ENCODE measurements at places on chromosomes 2 and 18.
A peak's percentile ranks its signal among the peaks of the same experiment; 100 is the strongest.

DNA sequence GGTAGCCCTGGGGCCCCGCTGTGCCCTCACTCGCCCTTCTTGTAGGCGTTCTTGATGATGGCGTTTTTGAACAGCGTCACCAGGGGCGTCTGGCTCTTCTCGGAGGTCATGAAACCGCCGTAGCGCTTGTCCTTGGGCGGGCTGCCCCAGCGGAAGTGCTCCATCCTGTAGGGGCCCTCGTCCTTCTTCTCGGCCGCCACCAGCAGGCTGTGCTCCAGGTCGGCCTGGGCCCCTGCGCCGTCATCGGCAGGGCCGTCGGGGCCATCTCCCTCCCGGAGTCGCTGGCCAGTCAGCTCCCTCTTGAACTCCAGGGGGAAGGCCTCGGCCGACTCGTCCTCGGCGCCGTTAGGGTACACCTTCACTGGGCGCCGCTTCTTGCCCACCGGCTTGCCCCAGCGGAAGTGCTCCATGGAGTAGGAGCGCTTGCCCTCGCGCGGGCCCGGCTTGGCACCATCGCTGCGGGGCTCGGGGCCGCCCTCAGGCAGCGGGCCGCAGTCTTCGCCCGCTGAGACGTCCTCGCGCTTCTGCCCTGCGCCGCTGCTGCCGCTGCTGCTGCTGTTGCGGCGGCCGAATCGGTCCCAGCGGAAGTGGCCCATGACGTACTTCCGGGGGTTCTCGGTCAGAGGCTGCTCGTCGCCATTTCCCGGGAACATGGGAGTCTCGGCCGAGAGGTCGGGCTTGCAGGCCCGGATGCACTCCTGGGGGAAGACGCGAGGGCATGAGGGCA is 7.2 kb downstream of the POMC start:
- peak; percentile 54 for DNase-seq

GRCh38 chr2:69012310-69013141 is 453 bp upstream of the ANTXR1 start:
- DNase-seq: no peak

DNA sequence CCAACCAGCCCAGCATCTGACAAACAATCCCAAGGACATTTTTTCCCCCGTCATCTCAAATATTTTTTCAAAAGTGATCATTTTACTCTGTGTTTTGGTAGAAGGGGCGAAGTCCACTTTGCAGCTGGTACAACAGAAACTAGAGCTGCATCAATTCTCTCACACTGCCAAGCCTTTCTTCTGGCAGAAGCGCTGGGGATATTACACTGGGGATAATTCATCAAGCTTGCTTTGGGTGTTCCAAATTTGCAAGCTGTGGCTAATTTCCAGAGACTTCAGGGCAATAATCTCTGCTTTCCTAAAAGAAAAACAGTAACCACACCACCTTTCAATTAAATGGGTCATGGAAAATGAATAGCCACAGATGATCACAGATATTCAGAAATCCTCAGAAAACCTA is 238.3 kb downstream of the SLC8A1 start:
- DNase-seq: no peak

DNA sequence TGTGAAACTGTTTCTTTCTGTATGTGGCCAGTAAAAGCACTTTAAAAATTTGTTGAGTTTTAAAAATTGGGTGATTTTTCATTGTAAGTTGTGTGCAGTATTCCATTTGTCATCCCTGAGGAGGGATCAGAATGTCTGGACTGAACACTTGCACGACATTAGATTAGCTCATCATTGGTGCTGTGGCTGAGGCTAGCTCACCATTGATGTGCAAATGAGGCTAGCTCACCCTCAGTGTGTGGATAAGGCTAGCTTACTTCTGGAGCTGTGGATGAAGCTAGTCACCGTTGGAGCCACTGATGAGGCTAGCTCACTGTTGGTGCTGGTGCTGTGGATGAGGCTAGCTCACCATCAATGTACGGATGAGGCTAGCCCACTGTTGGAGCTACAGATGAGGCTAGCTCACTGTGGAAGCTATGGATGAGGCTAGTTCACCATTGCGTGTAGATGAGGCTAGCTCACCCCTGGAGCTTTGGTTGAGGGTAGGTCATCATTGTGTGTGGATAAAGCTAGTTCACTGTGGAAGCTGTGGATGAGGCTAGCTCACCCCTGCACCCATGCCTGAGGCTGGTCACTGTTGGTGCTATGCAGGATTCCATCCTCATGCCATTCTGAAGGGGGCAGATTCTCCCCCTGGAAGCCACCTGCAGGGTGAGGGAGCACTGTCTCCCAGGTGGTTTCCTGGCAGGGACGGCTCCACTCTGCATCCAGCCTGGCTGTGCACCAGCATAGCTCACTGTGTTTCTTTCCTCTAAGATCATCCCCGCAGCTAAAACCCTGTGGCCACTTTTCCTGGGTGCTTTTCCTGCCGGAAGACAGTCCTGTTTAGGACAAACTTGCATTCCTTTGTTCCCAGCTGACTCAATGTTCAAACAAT is 101.1 kb downstream of the TWIST2 start:
- no peak for DNase-seq

DNA sequence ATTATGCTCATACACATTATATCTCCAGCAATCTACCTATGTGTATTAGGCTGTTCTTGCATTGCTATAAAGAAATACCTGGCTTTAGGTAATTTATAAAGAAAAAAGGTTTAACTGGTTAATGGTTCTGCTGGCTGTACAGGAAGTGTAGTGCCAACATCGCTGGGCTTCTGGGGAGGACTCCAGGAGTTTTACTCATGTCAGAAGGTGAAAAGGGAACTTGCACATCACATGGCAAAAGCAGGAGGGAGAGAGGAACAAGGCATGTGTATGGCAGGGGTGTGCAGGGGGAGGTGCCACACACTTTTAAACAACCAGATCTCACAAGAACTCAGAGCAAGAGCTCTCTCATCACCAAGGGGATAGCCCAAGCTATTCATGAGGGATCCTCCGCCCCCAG is 715.4 kb upstream of the ZEB2 start:
- no peak for DNase-seq

- DNase-seq: no peak
Observed at GRCh38 chr2:154233231-154233630, 361.5 kb downstream of the GALNT13 start.

DNA sequence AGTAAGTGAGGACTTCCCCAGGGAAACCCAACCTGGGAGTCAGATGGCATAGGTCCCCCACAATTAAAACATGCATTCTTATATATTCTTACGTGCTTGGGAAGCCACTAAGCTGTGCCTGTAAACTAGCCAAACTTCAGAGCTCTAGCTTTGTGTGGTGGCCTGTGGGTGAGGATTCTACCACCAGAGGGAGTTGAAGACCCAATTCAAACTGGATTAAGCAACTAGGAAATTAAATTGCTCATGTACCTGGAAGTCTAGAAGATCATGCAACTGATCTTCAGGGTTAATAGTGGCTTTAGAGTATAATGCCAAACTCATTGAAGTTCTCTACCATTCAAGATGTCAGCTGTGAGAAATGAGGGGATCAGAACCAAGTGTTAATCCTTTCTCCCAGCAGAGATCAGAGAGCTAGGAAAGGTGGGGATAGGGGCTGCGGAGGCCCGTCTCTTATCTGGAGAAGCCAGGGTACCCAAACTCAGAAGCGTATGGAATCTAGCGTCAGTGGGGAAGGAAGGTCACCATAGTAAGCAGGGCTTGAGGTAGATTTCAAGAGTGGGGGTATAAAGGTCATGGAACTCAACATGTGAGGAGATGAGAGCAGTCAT is 53.2 kb upstream of the CCDC85A start:
- no peak for DNase-seq

DNA sequence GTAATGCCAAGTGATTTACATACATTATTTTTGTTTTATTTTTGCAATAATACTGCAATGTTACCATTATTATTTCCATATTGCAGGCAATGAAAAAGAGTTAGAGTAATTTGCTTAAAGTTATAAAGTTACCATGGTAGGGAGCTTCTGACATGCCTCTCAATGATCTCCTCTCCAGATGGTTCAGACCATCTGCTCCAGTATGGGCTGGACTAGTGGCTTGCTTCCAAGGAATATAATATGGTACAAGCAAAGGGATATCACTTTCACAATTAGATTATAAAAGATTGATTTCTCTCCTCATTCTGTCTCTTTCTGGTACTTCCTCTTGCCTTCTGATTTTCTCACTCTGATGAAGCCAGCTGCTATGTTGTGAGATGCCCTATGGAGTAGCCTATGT is 245.4 kb downstream of the INSIG2 start:
- no peak for DNase-seq

GRCh38 chr2:73034661-73035375 is 36.7 kb downstream of the SFXN5 start:
- no peak for DNase-seq

DNA sequence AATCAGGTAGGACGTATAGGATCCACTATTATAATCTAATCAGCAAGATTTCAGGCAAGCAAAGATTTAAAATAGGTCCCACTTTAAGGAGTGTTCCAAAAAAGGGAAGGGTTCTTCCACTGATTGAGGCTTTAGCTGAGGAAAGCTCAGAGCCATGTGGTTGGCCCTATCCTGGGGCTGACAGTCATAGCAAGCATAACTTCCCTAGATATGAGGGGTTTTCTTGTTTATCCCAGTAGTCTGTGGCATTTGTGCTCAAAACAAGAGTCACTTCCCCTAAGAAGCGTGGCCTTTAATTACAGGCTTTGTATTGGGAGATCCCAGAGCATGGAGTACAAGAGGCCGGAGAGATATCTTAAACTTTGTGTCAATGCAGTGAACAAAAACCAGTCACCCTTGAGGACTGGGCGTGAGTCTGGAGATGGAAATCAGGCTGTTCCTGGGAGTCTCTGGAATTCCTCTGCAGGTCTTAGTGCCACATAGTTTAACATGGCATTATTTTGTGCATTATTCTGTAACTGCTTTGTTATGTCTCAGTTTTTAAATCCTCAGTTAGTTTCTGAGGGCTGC is 136.9 kb upstream of the FBXO11 start:
- no peak for DNase-seq
